ENCODE measurements at places on chromosomes 4 and X.
A peak's percentile ranks its signal among the peaks of the same experiment; 100 is the strongest.

DNA sequence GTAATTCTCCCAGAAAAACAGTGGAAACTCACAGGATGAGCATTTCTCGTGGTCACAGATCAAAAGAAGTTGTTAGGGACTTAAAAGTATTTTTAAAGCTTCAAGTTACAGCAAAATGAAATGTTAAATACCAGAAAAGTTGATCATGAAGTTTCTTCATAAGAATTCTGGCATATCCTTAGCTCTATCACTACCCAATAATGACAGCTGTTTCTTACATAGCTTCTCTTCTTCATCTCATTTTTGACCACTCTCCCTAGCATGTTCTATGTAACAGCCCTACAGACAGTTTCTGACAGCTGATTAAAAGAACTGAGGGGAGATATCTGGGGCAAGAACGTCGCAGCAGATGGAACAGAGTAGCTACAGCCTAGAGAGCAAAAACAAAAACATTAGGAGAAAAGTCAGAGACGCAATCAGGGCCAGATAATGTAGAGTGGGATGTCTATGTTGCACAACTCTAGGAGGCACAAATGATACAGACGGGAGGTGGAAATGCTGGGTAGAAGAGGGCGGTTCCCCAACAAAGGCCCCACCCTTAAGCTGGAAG, 108.7 kb downstream of the CORIN start:
- DNase-seq, result no peak

DNA sequence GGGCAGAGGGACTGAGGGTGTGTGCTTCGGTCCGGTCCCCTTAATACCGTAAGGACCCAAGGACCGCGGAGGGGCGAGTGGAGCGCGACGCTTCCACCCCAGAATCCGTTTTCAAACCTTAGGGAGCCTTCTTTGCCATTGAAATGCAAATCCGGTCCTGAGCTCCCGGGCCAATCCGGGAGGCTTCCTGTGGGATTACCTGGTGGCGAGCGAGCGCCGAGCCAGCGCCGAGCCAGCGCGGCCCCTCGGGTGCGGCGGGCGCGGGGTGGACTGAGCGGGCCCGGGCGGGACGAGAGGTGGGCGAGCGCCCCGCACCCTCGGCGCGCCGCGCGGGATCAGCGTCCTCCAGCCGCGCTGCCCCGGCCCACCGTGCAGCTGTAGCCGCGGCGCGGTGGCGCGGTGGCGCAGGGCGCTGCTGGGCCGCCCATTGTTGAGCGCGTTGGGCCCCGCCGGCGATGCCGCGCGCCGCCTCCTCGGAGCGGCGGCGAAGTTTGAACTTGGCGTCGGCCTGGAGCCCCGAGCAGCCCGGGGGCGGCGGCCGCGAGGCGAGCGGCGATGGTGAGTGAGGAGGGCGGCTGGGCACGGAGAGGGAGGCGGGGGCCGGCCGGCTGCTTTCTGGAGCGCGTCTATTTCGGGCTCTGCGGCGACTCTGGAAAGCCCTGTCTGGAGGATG, 208.7 kb downstream of the SOWAHB start:
- peak; percentile 18 for DNase-seq

DNA sequence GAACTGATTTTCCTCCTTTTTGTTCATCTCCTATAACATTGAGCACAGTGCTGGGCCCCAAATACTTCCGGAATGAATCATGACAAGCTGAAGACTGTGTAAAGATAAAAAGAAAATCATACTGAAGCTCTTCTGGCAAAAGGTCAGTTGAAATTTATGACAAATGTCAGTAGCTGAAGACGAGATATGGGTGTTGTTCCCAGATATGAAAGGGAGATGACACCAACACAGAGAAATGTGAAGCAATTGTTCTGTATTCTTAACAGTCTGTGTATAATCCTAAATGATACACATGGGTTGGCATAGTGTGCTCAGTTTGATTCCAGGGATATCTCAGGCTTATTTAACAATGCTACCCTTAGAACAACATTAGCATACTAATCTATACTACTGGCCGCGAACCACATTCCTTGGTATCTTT, 170.5 kb upstream of the PITX2 start:
- DNase-seq, result peak; percentile 4

GRCh38 chrX:45714866-45715265, 514.2 kb upstream of the DIPK2B start:
- peak; percentile 82 for DNase-seq

DNA sequence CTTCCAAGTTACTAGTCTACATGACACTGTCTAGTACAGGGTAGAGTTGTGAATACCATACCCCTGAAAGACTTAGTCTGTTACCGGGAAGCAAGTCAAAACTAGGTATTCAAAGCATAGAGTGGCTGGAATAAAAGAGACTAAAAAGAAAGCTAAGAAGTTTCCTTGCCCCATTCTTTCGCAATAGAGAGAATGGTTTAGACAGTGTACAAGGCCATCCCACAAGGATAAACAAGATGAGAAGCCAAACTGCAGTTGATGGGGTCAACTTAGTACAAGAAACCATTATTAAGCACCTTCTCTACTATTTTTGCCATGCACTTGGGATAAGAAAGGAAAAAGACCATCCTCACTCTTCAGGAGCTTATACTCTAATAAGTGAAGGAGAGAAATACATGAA, 30.3 kb downstream of the AMMECR1 start:
- DNase-seq, result no peak

DNA sequence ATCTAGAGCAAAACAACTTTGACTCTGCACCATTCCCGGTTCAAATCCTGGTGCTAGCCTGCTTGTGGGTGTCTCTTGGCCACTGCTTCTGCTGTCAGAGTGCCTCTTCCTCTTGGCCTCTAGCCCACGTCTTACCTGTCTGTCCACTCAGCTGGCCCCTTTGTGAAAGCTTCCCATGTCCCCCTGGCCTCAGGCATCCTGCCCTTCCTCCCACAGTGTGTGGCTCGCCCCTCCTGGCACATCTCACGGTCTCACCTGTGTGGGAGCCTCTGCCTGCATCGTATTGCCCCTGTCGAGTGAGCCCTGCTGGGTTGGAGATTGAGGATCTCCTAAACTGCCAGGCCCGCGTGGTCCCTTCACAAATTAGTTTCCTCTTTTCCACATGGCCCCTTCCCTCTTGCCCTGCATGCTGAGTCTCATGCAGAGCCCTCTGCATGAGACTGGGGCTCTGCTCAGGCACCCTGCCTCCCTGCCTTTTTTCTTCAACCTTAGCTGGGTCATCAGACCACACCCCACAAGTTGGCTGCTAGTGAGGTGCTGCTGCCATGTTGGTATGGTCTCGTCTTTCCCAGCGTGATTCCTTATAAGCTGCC, 53.7 kb upstream of the TADA2B start:
- DNase-seq, result no peak

DNA sequence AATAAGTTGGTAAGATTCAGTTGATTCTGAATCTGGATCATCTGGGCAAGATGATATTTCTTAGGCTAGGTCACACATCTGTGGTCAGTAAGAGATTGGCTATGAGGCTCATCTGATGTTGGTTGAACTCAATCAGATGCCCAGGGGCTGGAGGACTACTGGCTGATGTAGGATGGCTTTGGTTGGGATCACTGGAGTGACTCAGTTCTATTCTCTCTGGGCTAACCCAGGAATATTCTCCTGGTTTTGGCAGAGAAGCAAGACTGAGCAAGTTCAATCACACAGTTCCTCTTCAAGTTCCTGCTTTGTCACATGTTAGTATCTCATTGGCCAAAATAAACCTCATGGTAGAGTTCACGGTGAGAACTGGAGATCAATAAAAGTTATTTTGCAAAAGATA, 902.3 kb upstream of the SLIT2 start:
- no peak for DNase-seq

GRCh38 chrX:16418650-16419049, 231.3 kb upstream of the S100G start:
- no peak for DNase-seq

DNA sequence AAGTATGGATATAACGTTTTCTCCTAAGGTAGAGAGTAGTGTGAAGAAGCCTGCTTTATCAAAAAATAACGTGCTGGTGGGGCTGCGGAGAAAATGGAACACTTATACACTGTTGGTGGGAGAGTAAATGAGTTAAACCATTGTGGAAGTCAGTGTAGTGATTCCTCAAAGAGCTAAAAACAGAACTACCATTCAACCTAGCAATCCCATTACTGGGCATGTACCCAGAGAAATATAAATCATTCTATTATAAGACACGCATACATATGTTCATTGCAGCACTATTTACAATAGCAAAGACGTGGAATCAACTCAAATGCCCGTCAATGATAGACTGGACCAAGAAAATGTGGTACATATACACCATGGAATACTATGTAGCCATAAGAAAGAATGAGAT, 196.4 kb downstream of the DMD start:
- no peak for DNase-seq
